ENCODE measurements at places on chromosomes 1 and 21. TPM values are rescaled to one million over a fixed set of nuclear protein-coding genes. Genes with fewer than 3 reads are reported as not detected.

The UBE2U gene
- total RNA-seq = not detected

The RHBG gene
- 1.0 TPM for total RNA-seq

The IGSF9 gene
- 0.14 TPM for total RNA-seq

The FMO4 gene
- 7.2 TPM for total RNA-seq

The GTF2B gene
- total RNA-seq = 26.5 TPM

The PEX10 gene
- total RNA-seq = 10.7 TPM

The CD1B gene
- not detected for total RNA-seq

The OSCP1 gene
- total RNA-seq = 1.5 TPM
